Activated CD8-positive, alpha-beta memory T cell treated with anti-CD3 and anti-CD28 coated beads, Interleukin-2, amount 10 ng/mL, durations not matched to agents 7 days and 5 days (primary cell): ENCODE measurements at places on chromosomes 7 and 10. TPM values are rescaled to one million over a fixed set of nuclear protein-coding genes. Genes with fewer than 3 reads are reported as not detected.

DNA sequence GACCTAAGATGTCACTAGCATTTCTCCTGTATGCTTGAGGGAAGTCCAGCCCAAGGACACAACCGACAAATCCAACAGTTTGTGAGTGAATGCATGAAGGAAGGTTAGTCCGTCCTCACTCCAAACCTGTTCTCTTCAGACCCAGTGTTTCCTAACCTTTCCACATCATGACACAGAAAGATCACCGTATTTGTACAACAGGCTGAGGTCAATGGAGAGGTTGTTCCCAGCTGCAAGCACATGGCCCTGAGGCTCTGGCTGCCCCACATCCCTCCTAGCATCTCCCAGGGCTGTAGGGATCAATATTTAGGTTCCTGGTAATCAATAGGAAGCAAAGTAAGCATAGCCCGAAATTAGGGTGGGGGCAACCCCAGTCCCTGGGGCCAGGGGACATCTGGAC lies 227.9 kb downstream of the PLXNA4 start:
- DNase-seq: no peak

DNA sequence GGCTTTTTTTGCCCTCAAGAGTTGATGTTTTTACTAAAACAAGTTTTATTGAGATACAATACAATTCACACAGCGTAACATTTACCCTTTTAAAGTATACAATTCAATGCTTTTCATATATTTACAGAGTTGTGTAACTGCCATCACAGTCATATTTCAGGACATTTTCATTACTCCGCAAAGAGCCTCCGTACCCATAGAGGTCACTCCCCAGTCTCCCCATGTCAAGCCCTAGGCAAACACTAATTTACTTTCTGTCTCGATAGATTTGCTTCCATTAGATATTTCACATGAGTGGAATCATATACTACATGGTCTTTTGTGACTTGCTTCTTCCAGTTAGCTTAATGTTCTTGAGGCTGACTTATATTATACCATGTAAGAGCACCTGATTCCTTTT lies 183.8 kb downstream of the PRKCQ start:
- DNase-seq: no peak

GRCh38 chr7:140494867-140495266 lies 15.6 kb upstream of the MKRN1 start:
- no peak for DNase-seq

DNA sequence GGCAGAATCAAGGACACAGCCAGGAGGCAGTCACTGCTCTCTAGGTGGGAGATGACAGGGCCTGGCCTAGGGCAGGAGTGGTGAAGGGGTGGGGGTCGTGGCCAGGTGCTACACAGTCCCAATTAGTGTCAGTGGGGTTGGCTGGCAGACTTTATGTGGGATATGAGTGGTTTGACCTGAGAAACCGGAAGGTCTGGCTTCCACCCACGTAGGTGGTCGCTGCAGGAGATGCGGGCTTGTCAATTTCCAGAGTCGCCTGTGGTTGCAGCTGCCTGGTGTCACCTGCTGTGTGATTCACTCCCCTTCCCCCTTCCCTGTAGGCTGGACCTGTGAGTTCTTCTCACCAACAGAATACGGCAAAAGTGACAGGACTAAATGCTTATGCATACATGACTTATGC lies 124.3 kb downstream of the KLF6 start:
- no peak for DNase-seq

DNA sequence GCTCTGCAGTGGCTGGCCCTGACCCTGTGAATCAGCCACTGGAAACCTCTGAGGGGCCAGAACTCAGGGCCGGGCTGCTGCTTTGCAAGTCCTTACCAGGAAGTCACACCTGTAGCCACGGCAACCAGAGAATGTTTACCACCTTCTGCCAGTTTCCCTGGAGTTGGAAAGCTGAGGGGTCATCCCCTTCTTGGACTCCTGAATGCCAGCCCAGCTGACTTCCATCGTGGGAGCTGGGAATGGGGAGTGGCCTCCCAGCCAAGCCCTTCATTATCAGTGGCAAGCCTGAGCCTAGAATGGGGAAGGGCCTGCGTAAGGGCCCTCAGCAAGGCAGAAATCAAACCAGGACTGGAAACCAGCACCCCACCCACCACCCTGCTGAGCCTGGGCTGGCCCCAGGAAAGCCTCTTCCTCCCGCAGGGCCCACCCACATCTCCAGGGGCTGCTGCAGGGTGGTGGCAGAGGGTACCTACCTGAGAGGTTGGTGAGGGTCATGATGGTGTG lies 6.5 kb upstream of the CRHR2 start:
- DNase-seq: no peak

GRCh38 chr7:148607151-148607661 lies 16.6 kb downstream of the C7orf33 start:
- no peak for DNase-seq

CHRM2 gene
- not detected for total RNA-seq

ASB15 gene
- total RNA-seq: not detected

DNA sequence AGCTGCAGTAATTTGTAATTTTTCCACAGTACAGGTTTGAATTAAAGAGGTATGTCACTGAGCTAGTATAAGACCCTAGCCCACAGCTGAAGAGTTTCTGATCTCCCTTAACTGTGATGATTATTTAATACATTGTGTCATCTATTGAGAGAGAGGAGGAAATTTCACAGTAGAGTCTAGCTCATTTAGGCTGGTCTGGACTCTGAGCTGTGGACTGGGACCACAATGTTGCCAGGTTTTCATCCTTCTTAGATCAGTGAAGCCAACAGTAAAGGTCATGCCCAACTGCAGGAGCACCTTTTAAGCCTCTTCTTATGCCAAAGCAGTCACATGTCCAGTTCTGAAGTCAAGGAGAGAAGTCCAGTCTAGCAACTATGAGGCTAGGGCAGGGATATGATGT lies 8.9 kb downstream of the TES start:
- no peak for DNase-seq

FAM25C gene
- total RNA-seq: not detected

ODAD2 gene
- total RNA-seq: not detected

GRCh38 chr7:80134115-80134535 lies 506 bp upstream of the GNAI1 start:
- no peak for DNase-seq

TAS2R5 gene
- 1.8 TPM for total RNA-seq

DNA sequence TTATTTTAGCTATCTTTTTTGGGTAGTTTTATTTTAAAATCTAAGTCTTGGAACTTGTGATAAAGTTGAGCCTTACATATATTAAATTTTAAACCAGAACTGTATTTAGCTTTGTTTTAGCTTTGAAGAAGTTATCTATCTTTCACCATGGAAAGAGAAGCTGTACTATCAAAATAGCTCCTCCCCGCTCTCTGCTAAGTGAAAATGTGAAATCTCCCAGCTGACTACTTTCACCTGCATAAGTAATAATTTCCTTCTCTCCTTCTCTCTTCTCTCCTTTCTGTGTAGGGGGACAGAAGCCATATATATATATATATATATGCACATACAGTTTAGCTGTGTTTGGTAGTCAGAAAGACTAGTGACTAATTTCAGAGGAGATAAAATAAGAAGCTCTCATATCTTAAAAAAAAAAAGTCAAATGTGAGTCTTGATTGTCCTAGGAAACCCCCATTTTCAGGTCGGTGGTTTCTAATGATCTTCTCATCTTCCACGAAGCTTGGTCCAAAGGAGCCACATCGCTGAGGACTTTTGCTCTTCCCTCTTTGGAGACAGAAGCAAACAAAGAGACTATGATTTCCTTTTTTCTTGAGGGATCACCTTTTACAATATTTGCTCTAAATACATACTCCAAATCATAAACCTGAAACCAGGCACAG lies 30.6 kb upstream of the GDI2 start:
- no peak for DNase-seq

TBRG4 gene
- 152 TPM for total RNA-seq

DNA sequence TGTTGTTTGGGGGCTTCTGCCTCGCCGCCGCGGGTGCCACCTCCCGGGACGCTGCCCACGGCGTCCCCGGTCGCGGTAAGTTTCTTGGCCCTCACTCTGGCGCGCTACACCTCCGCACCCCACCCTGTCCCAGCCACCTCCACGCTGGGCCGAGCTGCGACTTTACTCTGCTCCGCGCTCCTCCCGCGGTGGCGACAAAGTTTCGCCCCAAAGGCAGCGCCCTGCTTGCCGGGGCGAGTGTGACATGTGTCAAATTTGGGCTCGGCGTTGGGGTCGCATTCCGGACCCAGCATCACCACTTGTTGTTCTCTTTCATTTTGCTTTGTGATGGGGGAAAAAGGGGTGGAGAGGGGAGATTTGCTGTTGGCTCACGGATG lies 167.7 kb upstream of the PPP1R3A start:
- no peak for DNase-seq

DNA sequence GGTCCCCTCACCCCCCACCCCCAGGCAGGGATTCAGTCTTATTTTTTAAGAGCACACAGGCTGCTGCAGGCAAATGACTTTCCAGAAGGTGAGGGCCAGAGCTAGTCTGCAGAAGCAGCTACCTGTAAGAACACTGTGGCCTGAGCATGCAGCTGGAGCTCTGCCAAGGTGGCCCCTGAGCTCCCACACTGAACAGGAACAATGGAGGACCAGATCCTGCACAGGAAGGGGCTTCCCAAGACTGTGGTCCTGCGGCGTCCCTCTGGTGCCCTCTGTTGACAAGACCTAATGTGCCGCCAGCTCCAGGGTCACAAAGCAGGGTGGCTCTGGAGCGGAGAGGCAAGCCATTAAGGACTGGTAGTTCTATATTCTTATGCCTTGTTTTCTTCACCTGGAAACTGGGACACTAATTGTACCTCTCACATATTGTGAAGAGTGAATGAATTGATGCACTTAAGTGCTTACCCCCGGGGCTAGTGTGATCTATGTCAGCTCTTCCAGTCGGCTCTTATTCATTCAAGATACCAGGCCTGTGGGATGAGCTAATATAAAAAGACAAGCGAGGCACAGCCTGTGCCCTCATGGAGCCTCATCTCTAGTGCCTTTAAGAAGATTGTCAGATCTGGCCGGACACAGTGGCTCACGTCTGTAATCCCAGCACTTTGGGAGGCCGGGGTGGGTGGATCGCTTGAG lies 8.0 kb upstream of the BEND7 start:
- DNase-seq: peak; percentile 51

DNA sequence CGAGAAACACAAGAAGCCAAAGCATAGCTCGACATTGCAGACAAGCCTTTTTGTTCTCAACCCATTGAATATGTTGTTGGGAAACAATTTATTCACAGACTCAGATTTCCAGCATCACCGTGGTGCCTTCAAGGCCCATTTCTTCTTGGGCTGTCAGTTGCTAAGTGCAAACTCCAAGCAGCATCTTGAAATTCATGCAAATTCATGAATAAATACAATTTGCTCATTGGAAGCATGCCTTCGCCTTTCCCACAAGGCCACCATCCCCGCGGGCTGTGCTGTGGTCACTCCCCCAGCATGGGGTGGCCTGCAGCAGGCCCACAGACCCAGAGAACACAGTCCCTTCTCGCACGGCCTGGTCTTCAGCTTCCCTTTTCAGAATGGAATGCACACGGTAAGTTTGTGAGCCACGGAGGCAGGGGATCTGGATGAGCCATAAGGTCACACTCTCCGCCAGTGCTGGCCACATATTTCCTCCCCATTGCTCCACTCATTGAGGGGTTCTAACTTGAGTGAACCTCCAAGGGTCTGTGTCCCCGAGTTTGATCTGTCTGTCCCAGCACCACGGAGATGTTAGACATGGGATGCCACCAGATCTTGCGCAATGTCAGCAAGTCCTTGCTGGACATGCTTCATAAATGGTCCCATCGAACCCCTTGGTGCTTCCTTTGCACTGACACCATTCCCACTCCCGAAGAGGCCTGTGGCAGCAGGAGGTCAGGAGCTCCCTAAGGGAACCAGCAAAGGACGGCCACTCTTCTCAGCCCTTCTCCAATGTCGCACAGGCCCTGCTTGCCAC lies 109.5 kb downstream of the GFRA1 start:
- DNase-seq: no peak

C7orf57 gene
- 0.15 TPM for total RNA-seq

OPN1SW gene
- not detected for total RNA-seq

SCD gene
- total RNA-seq: 134 TPM

CNNM2 gene
- 10.1 TPM for total RNA-seq

- no peak for DNase-seq
Measured at GRCh38 chr7:93117327-93117726, 452 bp downstream of the SAMD9 start.

- peak; percentile 81 for DNase-seq
Measured at GRCh38 chr7:322111-322671, 32.2 kb downstream of the FOXL3 start.

DNA sequence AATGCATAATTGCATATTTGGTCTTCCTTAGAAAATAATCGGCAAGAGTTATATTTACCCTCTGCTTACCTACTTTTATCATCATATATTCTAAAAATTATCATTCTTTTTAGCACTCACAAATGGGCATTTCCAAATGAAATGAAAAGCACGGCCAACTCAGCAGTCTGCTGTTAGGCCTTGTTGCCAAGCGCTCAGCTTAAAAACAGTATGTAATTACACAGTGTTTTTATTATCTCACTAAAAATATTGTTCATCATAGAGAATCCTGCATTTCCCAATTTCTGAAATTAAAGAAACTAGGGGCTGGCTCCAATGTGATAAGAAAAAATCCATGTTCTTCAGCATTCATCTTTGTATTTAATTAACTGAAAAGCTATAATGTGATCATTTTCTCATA lies 391.7 kb upstream of the ADARB2 start:
- no peak for DNase-seq

GRCh38 chr7:143504215-143504936 lies 26.7 kb downstream of the TAS2R41 start:
- no peak for DNase-seq

- DNase-seq: no peak
Measured at GRCh38 chr7:81525841-81526240, 244.0 kb downstream of the HGF start.

CPA2 gene
- not detected for total RNA-seq

DNA sequence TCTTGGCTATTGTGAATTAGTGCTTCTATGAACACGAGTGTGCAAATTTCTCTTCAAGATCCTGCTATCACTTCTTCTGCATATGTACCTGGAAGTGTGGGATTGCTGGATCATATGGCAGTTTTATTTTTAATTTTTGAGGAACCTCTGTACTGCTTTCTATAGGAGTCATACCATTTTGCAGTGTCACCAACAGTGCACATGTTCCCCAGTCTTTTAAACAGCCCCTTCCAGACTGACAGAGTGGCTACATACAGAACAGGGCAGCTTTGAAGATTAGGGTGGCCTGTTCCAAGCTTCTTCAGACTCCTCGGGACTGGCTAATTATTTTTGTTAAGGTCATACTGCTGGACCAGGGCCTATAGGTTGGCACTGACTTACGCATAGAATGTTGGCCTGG lies 82.9 kb downstream of the AUTS2 start:
- DNase-seq: no peak
